SJCRH30 (cell line): ENCODE measurements at places on chromosomes 3 and 15.

DNA sequence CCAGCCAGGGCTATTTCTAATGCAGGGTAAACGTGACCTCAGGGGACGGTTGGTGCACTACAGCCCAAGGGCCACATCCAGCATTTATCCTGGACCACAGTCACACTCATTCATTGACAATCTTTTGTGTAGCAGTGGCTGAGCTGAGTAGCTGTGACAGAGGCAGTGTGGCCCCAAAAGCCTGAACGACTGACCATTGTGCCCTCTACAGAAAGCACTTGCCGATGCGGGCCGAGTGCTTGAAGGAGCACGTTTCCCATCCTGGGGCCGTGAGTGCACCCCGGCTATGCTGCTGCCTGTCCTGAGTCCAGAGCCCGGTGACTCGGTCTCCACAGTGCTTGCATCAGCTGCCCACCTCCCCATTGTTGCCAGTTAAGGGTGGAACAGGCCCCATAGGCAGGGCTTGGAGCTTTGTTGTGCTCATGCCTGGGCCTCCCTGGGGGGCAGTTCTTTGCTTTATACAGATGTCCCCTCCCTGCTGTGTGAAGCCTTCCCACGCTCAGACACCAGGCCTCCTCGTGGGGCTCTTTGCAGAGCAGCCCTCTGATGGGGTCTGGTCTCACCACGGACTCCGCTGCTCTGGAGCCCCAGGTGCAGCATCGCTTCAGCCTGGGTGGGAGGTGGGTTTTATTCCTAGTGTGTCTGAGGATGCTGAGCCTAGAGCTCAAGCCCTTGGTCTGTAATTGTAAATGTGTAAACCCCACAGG, 13.0 kb upstream of the SNRPA1 start:
- no peak for DNase-seq

DNA sequence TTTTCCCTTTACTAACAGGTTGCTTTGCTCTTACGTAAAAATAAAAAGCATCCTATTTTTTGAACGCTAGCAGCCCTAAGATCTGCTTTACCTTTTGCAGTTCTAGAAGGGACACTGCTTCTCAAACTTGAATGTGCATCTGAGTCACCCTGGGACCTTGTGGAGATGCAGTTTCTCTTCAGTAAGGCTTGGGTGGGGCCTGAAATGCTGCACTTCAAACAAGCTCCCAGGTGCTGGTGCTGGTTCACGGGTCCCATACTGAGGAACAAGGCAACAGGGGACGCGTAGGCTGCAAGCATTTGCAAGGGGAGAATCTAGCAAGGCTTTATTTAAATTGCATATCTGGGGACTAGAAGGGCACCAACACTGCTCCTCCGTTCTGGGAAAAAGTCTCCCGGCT, 30.0 kb downstream of the MB21D2 start:
- DNase-seq: no peak

- no peak for DNase-seq
These were observed 65.6 kb downstream of the NIPA2 start for GRCh38 chr15:22903961-22904534.

DNA sequence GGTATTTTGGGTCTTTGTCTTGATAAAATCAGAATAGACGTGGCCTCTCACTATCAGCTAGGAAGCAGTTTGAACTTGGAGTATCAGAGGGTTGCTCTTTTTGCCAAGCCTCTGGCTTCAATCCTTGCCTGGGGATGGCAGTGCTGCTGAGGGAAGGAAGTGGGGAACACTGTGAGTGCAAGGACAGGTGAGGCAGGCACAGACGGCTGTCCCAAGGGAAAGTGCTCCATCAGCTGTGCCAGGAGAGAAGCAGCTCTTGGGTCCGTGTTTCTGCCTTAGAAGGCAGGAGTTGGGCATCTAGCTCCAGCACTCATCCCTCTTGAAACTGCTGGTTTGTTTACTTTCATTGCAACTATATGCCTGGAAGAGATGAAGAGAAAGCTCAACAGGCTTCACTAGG, 33.2 kb downstream of the PML start:
- DNase-seq: no peak

- no peak for DNase-seq
These were observed 20.8 kb downstream of the NBEAL2 start for GRCh38 chr3:47000198-47000815.

DNA sequence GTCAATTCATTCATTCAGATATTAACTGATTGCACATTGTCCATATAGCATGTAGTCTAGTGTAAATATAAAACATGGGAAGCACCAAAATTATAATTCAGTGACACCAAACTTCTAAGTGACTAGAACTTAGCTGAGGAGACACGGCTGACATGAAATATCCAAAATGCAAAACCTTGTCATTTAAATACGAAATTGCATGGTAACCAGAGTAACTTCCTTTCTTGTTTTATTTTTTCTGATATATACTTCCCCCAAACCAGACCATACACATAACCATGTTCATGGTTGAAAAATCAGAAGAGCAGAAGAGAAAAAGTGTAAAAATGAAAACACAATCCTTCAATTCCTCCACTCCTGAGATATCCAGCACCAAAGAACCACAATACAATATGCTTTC, 38.0 kb downstream of the CBLB start:
- DNase-seq: no peak

GRCh38 chr3:152266221-152266995, 2.3 kb upstream of the MBNL1 start:
- DNase-seq: peak; percentile 59

DNA sequence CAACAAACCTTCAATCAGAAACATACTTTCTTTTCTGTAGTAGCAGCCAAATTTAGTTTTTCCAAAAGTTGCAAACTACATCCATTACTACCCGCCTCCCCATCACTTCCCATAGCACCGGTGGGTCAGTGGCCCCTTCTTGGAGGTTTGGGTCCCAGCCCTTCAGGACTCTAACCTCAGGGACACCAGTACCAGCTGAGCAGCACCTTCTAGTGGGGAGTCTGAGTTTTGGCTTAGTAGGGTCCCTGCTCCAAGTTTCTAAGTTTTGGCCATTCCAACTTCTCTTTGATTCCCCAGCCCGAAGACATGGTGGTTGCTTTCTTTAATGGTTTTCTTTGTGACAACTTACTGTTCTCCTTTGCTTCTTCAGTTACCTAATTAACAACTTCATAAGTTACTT, 160.6 kb downstream of the ECT2 start:
- no peak for DNase-seq

DNA sequence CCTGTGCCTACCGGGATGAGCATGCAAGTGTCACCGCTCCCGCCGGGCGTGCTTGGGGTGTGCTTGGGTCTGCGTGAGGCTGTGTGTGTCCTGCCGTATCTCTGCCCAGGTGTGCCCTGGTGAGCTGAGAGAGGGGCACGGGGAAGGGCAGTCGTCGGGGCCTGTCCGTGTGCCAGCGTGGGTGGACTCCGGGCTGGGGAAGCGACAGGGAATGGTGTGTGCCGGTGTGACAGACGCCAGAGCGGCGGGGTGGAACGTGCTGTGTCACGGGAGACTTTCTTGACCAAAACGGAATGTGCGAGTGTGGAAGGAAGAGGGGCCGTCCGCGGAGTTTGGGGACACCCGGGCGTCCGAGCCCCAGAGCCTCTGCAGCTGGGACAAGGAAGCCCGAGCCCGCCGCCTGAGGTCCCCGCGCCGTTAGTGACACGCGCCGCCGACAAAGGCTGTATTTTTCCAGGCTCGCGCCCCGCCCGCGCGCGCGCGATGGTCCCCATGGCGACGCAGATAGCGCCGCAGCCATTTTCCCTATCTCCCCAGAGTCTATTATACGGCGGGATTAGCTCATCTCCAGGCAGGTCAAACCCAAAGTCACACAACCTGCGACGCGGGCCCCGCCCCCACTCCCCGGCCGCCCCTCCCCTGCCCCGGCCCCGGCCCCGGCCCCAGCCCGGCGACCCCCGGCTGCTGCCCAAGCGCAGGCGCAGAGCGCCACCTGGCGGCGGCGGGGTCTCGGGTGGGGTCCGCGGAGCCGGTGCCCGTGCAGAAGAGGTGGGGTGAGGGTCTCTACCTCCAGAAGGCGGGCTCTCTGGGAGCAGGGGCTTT, 4.5 kb upstream of the GATA2 start:
- DNase-seq: no peak

- no peak for DNase-seq
These were observed 225.6 kb downstream of the TIGIT start for GRCh38 chr3:114519415-114519814.

GRCh38 chr3:13073326-13074005, at the start of gene IQSEC1:
Gene IQSEC1, minus strand, starts transcription at chr3:13073429. Its CDS starts 415 bp downstream, at chr3:13073014.
- DNase-seq: no peak

GRCh38 chr3:156093964-156094363, 26.4 kb upstream of the KCNAB1 start:
- DNase-seq: no peak

GRCh38 chr15:44435893-44436667, 8.7 kb downstream of the CTDSPL2 start:
- DNase-seq: no peak

GRCh38 chr3:122481390-122481789, 33.3 kb downstream of the KPNA1 start:
- DNase-seq: no peak

DNA sequence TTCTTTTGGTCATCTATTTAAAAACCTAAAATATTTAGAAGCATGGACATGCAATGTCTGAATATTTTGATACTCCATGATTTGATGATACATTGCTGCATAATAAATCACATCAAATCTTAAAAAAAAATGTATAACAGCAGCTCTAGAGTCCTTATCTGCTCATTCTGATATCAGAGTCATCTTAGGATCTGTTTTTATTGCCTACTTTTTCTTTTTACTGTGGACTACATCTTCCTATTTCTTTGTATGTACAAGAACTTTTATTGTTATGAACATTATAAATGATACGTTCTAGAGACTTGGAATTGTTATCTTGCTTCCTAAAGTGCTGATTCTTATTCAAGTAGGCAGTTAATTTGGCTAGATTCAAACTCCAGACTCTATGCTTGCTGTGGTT, 72.7 kb downstream of the IQCH start:
- DNase-seq: no peak

GRCh38 chr15:25053000-25053815, 98.4 kb downstream of the SNRPN start:
- DNase-seq: no peak

GRCh38 chr15:62118520-62119226, 46.4 kb downstream of the C2CD4B start:
- DNase-seq: no peak

DNA sequence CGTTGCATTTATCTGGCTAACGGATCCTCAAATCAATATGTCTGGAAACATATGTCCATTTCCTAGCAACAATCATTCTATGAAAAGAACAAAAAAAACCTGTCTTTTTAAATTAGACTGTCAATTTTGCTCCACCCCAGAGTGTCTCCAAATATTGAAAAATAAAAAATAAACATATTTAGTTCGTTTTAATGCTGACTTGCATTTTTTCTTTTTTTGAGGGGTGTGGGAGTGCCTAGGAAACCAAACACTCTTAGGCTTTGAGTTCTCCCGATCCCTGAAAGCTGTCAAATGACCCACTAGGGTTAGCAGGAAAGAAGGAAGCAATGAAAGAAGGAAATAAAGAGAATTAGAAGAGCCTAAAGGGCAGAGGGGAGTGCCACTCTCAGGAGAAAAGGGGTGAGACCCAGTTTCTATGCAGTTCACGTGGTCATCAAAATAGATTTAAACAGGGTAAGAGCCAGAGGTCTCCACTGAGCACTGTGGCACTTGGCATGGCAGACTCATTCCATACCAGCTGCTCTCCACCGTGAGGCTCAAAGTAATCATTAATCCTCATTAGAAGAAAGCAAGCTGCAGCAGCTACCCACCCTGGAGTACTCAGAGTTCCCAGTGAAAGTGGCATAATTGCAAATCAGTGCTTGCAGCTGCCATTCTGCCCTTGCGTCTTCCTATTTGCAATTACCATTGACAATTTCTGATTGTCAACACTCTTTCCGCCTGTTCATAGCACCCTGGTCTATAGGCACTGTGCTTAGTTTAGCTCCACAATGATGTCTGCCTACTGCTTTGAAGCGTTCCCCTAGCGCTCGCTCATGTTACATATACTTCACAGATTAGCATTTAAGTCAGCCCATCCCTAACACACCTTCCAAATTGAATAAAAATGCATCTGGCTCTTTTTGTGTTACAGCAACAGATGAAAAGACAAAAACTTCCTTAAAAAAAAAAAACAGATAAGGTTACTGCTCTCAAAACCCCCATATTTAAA, 32.3 kb downstream of the PDZRN3 start:
- no peak for DNase-seq

- DNase-seq: peak; percentile 91
These were observed 255.6 kb downstream of the ZNF621 start for GRCh38 chr3:40780291-40780924.

DNA sequence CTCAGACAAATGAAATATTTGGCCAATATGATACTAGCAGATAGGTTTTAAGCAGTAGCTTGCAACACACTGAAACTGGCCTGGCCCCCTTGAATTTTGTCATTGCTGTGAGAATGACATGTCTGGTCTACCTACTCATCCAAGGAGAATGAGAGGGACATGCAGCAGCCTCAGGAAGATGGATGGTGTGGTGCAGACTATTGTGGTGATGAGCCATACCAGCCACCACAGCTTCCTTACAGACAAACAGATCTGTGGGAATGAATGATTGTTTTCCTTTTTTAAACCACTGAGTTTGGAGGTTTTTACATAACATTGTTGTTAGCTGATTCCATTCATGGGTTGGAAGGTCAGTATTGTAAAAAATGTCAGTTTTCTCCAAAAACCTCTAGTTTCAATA, 133.7 kb upstream of the POU1F1 start:
- DNase-seq: no peak

GRCh38 chr15:40162552-40162951, 1.7 kb downstream of the BUB1B start:
- no peak for DNase-seq

DNA sequence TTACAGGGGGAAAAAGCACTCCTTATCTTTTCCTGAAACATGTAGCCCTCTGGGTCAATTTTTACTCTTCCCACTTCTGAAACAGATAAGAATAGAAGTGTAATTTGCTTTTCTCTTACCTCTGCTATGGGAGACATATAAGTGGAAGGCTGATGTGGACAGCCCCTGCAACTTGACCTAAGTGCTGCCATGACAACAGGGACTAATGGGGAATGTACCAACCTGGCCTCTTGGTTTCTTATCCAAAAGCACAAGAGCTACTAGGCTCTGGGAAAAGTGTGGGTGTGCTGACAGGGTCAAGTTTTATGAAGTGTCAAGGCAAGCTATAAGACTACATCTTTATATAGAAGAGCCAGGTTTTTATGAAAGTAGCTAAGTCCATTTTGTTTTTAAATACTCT, 1246.5 kb downstream of the OTOL1 start:
- DNase-seq: no peak

DNA sequence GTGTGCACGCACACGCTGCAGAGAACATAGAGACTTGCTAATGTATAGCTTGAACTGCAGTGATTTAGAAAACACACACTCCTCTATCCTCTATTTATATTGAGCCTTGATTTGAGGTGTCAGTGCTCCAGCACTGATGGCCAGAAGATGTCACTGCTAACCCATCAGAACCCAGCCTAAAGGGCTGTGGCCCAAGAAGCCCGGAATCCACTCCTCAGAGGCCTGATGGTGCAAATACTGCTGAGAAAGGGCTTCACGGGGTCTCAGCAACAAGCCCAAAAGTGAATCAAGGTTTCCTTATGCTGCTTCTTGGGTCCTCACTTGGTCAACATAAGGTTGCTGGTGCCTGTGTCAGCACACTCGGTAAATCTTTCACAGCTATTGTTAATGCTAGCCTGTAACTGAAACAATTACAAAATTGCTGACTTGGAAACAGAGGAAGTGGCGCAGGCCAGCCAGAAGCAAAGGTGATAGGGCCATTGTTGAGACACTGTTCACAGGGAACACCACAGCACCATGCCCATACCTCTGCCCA, 60.3 kb downstream of the HEG1 start:
- peak; percentile 22 for DNase-seq
